ENCODE measurements at places on chromosomes 7 and 10. TPM values are rescaled to one million over a fixed set of nuclear protein-coding genes. Genes with fewer than 3 reads are reported as not detected.

The COL1A2 gene
- 175 TPM for polyA plus RNA-seq

The TMEM196 gene
- not detected for polyA plus RNA-seq

The MSRB2 gene
- polyA plus RNA-seq, result 23.9 TPM

The PLPP4 gene
- polyA plus RNA-seq, result not detected

The KNDC1 gene
- 3.2 TPM for polyA plus RNA-seq

The SPDYE6 gene
- 0.08 TPM for polyA plus RNA-seq

The CALML3 gene
- polyA plus RNA-seq, result 0.02 TPM

- DNase-seq, result peak; percentile 13
Observed at GRCh38 chr7:18663321-18663720, 167.8 kb downstream of the HDAC9 start.

- DNase-seq, result peak; percentile 92
Observed at GRCh38 chr10:100346765-100347567, at the start of gene SCD. Gene SCD (plus strand): TSS chr10:100347233. CDS start chr10:100347505, 272 bp downstream.

DNA sequence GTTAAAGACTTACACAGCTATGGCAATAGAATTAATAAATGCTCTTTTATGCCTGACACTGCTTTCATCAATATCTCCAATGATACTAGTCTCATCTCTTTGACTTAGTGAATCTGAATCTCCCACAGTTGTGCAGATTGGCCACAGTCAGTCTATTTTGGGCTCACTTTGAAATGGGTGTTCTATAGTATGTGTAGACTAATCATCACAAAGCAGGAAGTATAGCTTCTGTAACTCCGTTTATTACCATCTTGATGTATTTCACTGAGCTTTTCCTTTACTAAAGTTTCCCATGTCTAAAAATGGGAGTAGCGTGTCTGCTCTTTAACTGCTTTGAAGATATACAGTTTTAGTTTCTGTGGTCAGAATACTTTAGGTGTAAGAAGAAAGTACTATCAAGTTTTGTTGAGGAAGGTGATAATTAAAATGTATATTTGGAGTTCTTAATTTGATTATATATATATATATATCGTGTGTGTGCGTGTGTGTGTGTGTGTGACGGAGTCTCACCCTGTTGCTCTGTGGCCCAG is 70.1 kb downstream of the ST7 start:
- no peak for DNase-seq

DNA sequence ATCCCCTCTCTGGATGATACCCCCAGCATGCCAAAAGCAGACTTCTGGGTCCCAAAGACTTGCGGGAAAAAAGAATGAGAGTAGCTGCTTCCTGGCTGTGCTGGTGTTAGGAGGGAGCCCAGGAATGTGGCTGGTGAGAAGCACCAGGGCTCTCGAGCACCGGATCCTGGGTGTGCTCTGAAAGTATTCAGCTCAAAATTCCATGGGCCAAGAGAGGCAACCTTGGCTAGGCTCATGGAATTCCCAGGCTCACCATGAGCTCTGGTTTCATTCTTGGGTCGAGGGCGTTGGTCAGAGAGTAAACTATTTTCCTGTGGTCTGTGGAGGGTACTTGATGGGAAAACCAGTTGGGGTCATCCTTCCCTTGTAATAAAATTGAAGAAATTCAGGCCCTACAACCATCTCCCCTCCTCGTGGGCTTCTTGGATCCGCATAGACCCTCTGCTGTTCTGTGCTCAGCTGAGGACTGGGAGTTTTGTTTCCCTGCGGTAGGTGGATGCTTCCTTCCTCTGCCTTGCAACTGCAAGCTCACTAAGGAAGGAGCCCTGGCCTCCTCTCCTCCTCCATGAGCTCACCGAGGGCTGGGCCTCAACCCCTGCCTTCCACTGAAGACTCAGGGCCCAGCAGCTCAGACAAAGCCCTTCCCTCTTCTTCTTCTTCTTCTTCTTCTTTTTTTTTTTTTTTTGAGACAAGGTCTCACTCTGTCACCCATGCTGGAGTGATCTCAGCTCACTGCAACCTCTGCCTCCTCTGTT is 34.5 kb upstream of the AQP1 start:
- no peak for DNase-seq

GRCh38 chr7:73717991-73718405 is 1.5 kb downstream of the STX1A start:
- no peak for DNase-seq

DNA sequence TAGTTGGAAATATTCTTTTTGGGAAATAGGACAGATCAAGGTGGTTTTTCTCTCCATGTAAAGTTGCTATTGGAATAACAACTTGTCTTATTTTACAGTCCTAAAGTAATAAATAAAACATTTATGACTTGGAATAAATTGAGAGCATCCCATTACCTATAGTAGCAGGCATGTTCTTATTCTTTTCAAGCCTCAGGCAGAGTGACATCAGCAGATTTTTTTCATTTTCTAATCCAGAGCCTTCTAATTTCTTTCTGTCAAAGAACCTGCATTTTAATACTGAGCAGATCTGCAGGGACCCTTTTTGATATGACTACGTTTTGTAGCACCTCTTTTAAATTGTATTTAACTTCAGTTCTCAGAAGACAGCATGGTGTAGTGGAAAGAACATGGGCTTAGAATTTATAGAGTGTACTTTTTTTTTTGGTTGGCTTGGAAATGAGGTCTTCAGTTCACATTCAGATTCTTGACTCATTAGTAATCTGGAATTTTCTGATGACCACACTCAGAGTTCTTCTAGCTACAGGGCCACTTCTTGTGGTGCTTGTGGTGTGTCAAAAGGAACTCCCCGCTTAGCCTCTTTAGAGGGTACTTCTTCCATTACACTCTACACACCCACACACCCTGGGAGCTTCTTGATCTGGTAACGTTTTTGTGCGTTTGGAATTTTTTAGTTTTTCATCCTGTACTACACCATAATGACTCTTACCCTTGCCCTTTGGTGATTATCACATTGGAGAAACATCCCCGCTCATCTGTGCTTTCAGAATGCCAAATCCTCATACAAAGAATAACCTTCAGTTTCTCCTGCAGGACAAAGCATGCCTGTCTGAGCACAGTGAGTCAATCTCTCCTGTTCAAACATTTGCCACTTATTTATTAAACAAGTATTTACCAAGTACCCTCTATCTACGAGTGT is 34.6 kb downstream of the AGK start:
- DNase-seq, result no peak

- DNase-seq, result no peak
Observed at GRCh38 chr10:133456041-133456951, 2.6 kb downstream of the SCART1 start.

GRCh38 chr10:17003151-17003550 is 126.5 kb downstream of the CUBN start:
- no peak for DNase-seq

GRCh38 chr10:30827531-30828120 is 198.1 kb upstream of the LYZL2 start:
- DNase-seq, result peak; percentile 91

- no peak for DNase-seq
Observed at GRCh38 chr10:133511907-133512528, 15.1 kb upstream of the CYP2E1 start.

DNA sequence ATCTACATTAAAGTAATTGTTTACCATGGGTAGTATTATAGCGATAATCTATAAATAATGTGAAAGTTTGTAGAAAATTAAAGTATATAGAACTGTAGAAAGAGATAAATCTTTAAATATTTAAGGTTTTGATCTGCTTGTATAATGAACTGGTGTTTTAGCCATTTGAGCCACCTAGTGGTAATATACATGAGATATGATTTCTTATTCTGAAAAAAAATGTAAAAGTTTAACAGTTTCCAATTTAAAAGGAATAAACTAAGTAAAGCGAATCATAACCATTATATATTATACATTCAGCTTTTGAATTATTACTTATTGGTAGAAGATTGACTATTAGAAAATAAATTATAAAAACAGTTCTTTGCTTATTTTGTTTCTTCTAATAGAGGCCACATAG is 91.2 kb downstream of the OTUD1 start:
- no peak for DNase-seq

DNA sequence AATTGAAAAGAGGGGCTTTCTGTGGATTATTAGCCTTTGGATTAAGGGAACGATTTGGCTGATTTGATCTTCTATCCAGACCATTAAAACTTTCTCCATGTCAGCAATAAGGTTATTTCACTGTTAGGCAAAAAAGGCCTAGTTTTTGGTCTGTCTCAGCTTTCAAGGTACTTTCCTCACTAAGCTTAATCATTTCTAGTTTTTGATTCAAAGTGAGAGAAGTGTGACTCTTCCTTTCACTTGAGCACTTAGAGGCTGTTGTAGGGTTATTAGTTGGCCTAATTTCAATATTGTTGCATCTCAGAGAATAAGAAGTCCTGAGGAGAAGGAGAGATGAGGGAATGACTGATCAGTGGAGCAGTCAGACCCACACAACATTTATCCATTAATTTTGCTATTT is 596.0 kb upstream of the TPK1 start:
- no peak for DNase-seq

GRCh38 chr7:5478568-5479430 is 55.2 kb upstream of the TNRC18 start:
- DNase-seq, result peak; percentile 80

DNA sequence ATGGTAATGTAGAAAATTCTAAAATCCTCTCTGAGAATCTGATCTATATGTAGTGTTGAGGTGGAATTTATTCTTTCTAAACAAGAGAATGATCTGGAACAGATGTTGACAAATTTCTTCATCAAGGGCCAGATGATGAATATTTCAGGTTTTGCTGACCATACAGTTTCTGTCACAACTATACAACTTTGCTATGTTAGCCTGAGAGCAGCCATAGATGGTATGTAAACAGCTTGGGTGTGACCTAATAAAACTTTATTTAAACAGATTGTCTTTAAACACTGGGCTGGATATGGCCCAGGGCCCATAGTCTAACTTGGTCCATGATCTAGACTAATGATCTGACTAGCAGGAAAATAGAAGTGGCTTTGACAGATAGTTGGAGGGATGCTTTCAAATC is 213.6 kb upstream of the CELF2 start:
- no peak for DNase-seq

DNA sequence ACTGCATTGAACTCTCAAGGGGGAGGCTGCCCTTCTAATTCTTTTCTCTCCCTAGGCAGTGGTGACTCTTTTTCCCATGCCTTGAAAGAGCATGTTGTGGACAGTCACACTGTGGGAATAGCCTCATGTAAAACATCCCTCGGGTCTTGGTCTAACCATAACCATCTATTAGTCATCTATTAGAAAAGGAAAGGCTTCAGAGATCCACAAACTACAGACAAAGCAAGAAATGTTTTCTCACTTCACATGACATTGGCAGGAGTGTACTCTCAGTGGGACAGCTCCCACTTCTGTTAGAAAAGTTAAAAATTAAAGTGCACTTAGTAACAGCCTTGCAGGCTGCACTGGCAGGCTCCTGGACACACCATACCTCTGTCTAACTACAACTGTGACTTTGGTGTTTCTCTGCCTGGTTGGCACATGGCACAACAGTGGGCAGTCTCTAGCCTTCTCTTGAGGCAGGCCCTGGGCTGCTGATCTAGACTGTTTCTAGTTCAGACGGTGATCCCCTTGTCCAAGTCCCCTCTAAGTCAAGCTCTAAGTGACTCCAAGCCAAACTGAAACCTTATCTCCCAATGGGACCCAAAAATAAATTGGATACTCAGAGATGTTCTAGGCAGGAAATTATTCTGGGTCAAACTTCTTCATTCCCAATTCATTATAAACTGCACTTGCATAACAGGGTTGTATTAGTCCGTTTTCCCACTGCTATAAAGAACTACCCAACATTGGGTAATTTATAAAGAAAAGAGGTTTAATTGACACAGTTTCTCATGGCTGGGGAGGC is 57.9 kb upstream of the ITGB1 start:
- no peak for DNase-seq

DNA sequence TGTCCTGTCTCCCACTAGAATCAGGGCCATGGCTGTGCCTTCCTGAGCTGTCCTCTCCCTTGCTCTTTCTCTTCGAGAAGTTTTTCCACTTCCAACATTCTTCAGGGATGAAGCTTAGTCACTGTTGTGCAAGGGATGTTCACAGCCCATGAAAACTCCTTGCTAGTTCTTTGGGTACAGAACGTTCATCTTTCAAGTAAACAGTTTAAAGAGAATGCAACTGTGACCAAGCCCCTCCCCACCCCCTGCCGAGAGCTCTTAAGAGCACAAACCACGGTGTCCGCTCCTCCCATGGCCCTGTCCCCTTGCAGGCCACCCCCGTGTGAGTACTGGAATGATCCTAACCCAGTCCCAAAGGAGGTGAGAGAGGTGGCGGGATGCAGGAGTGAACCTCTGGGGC is 161.1 kb upstream of the RHEB start:
- DNase-seq, result no peak

DNA sequence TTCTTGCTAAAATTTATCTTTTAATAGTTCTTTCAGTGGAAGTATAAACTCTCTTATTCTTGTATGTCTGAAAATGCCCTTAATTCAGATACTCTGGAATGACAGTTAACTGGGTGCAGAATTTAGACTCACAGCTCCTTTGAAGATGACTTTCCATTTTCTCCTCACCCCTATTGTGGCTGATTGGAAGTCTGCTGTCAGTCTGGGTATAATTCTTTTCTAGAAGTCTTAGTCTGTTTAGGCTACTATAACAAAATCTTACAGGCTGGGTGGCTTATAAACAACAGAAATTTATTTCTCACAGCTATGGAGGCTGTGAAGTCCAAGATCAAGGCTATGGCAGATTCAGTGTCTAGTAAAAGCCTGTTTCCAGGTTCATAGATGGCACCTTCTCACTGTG is 145.2 kb upstream of the GDF10 start:
- DNase-seq, result no peak

DNA sequence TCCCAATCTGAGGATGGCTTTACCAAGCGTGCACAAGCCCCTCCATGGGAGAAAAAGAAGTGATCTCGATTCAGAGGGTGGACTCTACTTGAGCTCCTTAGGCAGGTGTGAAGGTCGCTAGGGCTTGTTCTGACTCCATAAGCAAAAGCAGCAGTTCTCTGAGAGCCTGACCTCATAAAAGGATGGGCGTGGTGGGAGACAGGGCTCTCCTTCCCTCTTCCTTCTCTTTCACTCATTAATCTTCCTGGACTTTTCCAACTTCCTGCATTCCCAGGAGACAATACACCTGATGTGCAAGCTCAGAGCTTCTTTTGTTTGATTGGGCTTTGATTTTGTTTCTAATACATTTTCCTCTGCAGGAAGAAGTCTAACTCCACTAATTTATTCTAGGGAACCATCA is 22.3 kb upstream of the TMEM72 start:
- no peak for DNase-seq
